HFFc6 (cell line): ENCODE measurements at places on chromosomes 6 and 20. TPM values are rescaled to one million over a fixed set of nuclear protein-coding genes. Genes with fewer than 3 reads are reported as not detected.

The TRDN gene
- not detected in 3 replicates for total RNA-seq

The MUC21 gene
- not detected in 3 replicates for total RNA-seq

The KIF13A gene
- total RNA-seq, result 55.9 to 72.8 TPM (median 65.0 TPM) in 3 replicates

The PCNA gene
- total RNA-seq, result 106 to 157 TPM (median 153 TPM) in 3 replicates

The TAAR2 gene
- not detected in 3 replicates for total RNA-seq

The RPS6KA2 gene
- total RNA-seq, result 9.4 to 13.9 TPM (median 9.8 TPM) in 3 replicates

The CD40 gene
- total RNA-seq, result 0.34 to 1.9 TPM (median 1.8 TPM) in 3 replicates

The ETV7 gene
- total RNA-seq, result 0.13 to 0.32 TPM (median 0.21 TPM) in 3 replicates

The PSMB9 gene
- total RNA-seq, result 5.4 to 22.2 TPM (median 6.5 TPM) in 3 replicates

The UBD gene
- not detected in 3 replicates for total RNA-seq

The HAO1 gene
- not detected in 3 replicates for total RNA-seq

The CNR1 gene
- not detected in 3 replicates for total RNA-seq

The FAM162B gene
- 5.2 to 10.4 TPM (median 6.7 TPM) in 3 replicates for total RNA-seq

The ANKRD66 gene
- total RNA-seq, result not detected in 3 replicates

The TGM3 gene
- 0.08 to 0.09 TPM in 2 of 3 replicates, not detected in the other for total RNA-seq

The LAMP5 gene
- not detected in 3 replicates for total RNA-seq

The SNAP91 gene
- total RNA-seq, result not detected in 3 replicates

The TOX2 gene
- 42.5 to 60.7 TPM (median 55.1 TPM) in 3 replicates for total RNA-seq

The EEF1A2 gene
- total RNA-seq, result 1.6 to 7.1 TPM (median 4.0 TPM) in 3 replicates
